ENCODE measurements at places on chromosomes 13 and 19.

DNA sequence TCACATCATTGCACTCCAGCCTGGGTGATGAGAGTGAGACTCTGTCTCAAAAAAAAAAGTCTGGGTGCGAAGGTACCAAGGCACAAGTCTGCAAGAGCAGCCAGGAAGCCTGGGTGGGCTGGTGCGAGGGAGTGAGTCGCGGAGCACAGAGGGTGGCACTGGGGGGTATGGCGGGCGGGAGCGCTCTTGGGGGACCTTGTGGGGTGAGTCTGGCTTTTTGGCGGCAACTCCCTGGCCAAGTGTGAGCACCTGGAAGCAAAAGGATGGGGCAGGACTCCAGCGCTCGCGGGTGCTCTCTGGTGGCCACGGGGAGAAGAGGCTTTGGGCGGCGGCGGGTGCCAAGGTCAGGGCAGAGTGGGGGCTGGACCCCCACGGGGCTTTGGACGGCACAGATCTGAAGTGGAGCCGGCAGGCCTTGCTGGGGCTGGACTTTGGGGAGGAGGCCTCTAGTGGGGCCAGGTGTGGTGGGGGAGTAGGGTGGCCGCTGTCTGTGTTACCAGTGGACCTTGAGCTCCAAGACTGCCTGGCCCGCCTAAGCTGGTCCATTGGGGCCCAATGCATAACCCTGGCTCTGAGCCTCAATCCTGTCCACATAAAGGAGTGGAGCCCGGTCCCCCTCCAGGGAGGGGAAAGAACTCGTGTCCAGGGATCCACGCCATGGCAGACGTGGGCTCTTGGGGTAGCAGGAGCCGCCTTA lies 1.6 kb downstream of the P2RY11 start:
- no peak for DNase-seq

DNA sequence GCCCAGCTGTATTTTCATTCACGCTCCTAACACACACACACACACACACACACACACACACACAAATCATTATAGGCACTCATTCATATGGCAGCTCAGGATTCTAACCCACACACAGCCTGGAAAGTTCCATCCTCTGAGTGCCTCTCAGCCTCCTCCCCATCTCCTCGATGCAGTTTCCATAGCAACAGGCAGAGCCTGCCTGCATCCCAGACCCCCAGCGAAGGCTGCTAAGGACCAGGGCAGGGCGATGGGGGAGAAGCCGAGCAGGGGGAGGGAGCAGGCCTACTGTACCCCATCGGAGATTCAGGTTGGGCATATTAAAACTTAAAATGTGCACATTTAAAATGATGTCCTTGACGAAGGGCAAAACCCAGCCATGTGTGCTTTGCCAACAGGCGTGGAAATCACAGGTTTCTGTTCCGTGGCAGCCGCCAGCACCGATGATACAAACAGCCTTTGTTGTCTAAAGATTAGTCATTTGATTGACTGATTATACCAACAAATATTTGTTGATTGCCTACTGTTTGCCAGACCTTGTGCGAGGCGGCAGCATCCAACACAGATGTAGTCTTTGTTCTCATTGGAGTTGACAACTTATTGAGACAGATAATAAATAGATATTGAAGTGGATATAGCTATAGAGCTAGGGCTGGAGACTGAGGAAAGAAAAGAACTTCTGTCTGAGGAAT lies 43.8 kb upstream of the USP29 start:
- no peak for DNase-seq

GRCh38 chr19:14150041-14150769 lies 13.8 kb upstream of the ASF1B start:
- DNase-seq: no peak

- DNase-seq: no peak
These were observed 30.2 kb upstream of the CD33 start for GRCh38 chr19:51194527-51195315.

GRCh38 chr13:101868585-101869469 lies 416.4 kb downstream of the ITGBL1 start:
- DNase-seq: no peak

- DNase-seq: no peak
These were observed 8.6 kb downstream of the CRLF1 start for GRCh38 chr19:18597809-18598660.

DNA sequence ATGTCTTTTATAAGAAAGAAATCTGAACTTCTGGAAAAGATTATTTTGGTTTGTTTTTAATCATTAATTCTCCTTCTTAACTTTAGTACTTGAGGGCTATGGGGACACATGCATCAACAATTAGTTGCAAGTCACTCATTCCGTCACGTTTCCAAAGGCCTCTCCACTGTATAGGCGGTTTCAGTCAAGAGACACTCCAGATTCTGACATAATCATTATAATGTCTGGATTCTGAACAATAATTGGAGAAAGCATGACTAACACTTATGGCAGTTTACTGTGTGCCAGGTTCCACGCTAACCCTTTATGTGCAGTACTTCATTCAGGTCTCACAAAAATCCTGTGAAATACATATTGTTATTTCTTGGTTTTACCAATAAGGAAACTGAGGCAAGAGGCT lies 71.9 kb downstream of the TNFRSF19 start:
- no peak for DNase-seq

DNA sequence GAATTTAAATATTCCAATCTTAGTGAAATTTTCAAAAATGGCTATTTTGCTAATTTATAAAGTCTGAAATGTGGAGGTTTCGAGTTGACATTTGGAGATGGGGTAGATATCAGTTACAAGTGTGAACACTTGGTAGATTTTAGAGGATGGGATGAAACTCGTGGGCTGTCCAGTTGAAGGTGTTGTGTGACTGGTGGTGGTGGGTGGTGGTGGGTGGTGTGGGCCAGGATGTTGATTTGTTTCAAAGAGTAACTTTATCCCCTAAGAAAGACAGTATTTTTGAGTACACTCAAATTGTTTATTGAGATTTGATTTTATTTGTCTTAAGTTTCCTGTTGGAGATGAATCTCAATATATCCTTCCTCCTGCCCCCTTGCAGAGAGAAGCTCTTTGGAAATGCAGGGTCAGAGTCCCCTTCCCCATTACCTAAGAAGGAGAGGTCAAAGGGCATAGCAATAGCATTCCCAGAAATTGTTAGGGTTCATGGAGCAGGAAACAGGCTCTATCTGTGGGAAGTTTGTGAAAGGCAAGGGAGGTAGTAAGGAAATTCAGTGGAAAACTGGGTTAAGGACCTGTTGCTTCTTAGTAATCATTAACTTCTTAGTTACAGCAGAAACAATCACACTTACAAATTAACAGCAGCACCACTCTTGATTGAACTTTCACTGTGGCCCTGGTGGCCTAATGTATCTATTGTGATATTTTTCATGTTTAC lies 133.6 kb upstream of the RNF113B start:
- DNase-seq: no peak

DNA sequence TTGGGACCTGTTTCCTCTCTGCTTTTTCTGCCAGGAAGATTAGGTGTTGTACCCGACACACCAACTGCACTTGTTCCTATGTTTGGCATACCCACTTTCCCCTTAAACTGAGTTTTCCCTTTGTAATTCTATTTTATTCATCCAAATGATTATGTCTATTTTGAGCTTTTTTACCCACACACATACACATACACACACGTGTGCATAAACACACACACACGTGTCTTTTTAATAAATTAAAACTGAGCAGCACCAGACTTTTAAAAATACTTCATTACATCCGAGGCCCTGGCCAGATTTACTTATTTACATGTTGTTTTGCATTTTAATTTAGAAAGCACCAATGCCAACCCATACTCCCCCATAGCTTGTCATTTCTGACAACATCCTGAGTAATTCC lies 350.0 kb downstream of the DNAJC15 start:
- DNase-seq: no peak

- DNase-seq: no peak
These were observed 10.4 kb downstream of the SETDB2 start for GRCh38 chr13:49454388-49455006.

- no peak for DNase-seq
These were observed 267.4 kb downstream of the ABCC4 start for GRCh38 chr13:95033890-95034289.

Measured in NCI-H2081 treated with DMSO at 0.1 percent for 48 hours (cell line).